ENCODE measurements at places on chromosomes 11 and 22. TPM values are rescaled to one million over a fixed set of nuclear protein-coding genes. Genes with fewer than 3 reads are reported as not detected.

SLC22A12 gene
- total RNA-seq, result not detected

- DNase-seq, result no peak
Measured at GRCh38 chr11:123374622-123374968, 55.5 kb upstream of the GRAMD1B start.

DNA sequence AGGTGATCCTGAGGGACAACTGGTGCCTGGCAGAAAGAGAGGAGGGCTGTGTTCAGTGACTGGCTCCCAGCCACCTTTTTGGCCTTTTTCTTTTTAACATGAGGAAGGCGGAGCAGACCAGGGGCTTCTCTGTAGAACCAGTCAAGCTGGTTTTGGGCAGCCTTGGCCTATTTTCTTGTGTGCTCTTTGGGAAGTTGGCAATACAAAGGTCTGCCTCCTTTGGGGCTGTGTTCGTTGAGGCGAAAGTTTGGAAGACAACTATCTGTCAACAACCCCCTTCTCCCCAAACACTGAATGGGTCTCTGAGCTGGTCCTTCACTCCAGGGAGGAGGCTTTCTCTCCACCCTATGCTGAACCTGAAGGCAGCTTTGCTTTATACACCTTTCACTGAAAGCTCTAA, 8.5 kb downstream of the MARK2 start:
- DNase-seq, result peak; percentile 85

DNA sequence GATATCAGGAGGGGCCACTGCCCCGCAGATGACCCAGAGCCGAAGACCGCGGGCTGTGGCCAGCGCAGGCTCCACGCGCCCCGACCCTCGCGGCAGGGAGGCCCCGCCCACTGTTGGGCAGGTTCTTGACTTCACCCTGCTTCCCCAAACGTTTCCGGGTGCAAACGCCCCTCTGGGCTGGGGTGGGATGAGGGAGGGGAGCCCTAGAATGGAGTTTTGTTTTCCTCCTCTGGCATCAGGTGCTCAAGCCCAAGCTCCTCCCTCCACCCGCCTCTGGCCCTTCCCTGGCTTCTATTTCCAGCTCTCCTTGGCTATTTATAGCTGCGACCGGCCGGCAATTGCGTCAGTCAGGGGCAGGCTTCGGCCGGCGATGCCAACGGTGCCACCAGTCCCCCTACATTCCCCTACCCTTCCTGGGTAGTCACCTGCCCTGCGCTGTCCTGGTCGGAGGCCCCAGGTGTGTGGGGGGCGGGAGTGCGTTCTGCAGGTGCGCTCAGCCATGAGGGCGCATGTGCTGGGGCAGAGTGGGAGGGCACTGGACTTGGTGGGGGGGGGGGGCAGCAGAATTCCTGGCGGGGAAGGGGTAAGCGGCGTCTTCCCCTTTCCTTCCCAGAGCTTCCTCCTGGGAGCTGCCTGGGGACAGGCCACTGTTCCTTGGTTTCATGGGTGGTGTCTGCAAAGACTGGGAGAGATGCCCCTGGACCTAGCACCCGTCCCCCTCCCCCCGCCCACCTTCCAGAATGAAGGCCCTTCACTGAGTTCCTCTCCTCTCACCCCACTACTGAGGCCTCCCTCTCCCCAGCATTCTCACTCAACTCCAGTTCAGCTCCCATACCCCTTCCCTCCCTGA, 23.6 kb downstream of the DUSP8 start:
- peak; percentile 76 for DNase-seq

DNA sequence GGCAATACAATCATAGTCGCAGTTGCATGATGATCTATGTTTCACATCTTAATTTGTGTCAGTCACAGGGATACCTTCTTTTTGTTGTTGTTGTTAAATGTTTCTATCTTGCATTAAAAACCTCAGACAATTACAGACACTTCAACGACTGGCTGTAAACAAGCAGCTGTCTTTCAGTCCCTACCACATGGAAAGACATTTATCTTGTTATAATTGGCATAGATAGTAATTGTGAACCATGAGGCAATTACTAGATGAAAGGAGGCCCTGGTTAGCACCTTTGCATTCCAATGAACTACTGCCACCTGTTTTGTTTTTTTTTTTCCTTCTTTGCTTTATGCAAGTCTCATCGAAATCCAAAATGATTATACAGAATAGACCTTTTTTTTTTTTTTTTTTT, 416.8 kb downstream of the LRRC4C start:
- DNase-seq, result no peak

- DNase-seq, result no peak
Measured at GRCh38 chr11:120022617-120023016, 115.3 kb downstream of the TRIM29 start.

DNA sequence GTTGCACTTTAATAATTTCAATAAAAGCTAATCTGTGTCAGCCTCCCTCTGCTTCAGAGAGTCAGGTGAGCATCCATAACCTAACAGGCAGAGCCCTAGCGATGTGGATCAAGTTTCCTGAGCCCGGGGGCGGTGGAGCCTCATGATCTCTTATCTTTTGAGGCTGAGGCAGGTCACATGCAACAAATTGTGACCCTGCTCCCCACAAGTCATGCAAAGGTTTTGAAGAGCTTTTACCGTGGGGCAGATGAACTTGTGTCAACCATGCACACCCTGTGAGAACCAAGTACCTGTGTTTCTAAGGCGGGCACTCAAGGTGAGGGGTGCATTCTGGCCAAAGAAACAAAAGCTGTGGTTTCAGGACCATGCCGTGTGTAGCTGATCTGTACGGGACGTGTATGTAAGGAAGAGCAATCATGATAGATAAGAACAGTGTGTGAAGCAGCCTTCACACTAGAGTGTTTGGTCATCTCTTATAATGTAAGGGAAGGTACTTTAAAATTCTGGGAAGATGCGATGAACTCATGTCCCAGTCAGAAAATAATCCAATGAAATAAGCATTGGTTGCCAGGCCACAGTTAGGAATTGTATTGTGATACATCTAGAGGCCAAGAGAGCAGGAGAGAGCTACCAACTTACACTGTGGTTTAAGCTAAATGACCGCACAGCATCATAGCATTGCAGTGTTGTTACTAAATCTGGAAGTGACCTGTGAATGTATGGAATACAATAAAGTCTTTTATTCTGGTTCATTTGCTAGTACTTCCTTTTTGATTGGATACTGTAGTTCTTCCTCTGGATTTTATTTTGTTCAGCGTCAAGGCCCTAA, 49.8 kb downstream of the DKK3 start:
- no peak for DNase-seq

SHANK2 gene
- 73.1 TPM for total RNA-seq

DNA sequence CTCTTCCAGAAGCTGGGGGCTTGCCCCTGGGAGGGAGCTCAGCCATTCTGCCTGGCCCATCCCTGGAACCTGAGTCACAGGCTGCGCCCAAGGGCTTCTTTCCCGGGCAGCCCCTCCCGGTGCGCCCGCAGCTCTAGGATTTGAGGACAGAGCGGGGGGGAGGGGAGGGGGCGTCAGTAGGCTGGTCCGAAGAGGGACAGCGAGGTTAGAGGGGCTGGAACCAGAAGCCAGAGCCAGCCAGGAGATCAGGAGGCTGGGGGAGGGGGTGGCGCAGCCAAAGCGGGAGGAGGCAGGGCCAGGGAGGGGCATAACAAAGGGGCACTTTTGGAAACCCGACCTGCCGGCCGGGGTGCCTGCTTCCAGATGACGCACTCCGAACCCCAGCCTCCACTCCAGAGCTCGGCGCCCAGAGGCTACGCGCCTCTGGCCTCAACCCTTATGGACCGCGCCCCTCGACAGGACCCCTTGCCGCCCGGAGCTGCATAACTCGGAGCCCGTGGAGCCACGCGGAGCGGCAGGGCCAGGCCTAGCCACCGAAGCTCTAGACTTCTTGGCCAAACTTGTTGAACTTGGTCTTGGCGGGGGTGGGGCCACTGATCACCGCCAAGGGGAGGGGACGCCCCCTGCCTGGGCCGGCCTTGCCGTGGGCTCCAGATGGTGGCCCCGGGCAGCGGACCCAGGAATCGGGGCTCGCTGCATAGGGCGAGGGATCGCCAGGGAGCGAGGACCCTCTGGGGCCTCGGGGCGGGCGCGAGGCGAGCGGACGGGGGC, 744 bp downstream of the PACSIN3 start:
- peak; percentile 97 for DNase-seq
